ENCODE measurements at places on chromosomes 1 and 21.

GRCh38 chr1:92711473-92712165 is 73.3 kb downstream of the EVI5 start:
- no peak for DNase-seq

- DNase-seq, result no peak
These were observed 355.9 kb downstream of the PTPRU start for GRCh38 chr1:29592261-29592615.

- DNase-seq, result peak; percentile 24
These were observed 3.7 kb upstream of the PEX11B start for GRCh38 chr1:145922266-145922665.

DNA sequence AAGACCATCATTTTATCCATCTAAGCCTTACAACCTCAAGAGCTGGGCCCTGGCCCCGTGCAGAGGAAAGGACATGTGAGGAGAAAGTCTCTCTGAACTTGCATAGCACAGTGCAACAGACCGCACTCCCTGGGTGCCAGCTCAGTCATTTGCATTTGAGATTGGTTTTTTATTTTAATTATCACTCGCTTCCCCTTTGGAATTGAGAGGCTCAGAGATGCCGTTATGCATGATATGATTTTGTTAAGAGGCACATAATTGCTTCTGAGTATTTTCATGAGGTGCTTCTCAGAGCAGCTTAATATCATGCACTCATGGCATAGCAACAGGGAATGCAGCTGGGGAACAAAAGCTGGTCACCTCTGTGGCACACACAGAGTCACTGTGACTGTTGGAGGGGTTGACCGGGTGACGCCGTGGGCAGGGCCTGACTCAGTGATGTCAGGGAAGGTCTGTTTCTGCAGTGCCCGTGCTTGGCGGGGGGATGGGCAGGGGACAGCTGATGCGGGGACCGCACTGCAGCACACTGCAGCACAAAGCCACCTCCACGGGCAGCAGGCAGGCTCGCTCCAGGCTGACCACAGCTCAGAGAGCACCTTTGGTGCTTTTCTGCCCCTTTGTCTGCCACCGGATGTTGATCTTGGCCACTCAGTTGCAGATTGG is 43.2 kb upstream of the VAMP3 start:
- DNase-seq, result no peak

GRCh38 chr1:110083061-110083865 is 12.8 kb upstream of the ALX3 start:
- peak; percentile 17 for DNase-seq

- DNase-seq, result no peak
These were observed 278.4 kb downstream of the TM2D1 start for GRCh38 chr1:61446531-61446991.
